H7 (cell line): ENCODE measurements at places on chromosomes 2 and 18. TPM values are rescaled to one million over a fixed set of nuclear protein-coding genes. Genes with fewer than 3 reads are reported as not detected.

PER2 gene
- total RNA-seq: 3.6 and 4.8 TPM in 2 replicates

DNA sequence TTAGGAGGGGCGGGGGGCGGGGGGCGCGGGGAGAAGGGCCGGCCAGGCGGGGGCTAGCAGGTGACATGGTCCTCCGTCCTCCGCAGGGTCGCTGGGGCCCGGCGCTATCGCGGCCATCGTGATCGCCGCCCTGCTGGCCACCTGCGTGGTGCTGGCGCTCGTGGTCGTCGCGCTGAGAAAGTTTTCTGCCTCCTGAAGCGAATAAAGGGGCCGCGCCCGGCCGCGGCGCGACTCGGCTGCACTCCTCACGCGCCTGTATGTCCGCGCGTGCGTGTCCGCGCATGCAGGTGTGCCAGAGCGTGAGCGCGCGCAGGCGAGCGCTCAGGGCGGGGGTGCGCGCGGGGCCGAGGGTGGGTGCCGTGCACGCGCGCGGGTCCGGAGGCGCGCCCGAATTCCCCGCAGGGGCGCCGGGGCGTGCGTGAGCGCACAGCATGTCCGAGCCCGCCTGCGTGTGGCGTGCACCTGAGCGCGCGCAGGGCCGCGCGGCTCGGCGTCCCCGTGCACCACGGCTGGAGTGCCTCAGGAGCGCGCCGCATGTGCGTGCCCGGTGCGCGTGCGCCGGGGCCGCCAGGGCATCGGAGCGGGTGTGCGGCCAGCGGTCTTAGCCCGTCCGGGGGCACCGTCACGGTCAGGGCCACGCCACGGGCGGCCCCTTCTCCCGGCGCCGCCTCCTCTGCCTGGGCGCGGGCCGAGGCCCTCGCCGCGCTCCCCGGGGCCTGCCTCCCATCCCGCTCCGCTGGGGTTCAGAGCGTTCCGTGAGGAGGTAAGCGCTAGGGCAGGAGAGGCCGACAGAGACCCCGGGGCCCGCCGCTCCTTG lies 6.3 kb downstream of the SNORC start:
- DNase-seq: peak; percentile 91

GRCh38 chr2:22748909-22749308 lies 636.1 kb upstream of the KLHL29 start:
- no peak for DNase-seq

DNA sequence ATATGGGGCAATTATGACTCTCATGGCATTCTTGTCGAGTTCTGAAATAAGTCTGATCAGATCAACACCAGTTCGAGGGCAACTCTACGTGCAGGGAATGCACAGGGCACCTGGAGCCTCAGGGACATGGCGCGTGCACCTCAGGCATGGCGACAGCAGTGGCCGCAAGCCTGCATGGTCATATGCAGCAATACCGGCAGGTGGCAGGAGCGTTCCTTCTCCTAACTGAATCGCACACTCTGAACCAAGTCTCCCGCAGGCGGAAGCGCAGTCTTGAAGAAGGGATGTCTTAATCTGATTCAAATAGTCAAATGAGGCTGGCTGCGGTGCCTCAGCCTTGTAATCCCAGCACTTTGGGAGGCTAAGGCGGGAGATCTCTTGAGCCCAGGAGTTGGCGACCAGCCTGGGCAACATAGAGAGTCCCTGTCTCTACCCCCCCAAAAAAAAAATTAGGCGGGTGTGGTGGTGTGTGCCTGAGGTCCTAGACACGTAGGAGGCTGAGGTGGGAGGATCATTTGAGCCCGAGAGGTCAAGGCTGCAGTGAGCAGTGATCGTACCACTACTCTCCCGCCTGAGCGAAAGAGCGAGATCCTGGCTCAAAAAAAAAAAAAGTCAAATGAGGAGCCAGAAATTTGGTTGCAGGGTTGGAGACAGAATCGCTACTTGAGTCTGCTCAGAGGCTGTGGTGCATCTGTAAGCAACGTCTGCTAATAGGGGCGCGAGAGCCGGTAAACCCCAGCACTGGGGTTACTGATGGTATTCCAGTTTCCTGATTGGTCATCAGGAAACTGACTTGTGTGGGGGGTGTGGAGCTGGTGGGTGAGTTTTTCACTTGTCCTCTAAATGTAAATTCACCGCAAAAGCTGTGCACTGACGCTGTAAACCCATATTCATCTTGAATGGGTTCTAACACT lies 28.8 kb downstream of the FHL2 start:
- DNase-seq: peak; percentile 79

DNA sequence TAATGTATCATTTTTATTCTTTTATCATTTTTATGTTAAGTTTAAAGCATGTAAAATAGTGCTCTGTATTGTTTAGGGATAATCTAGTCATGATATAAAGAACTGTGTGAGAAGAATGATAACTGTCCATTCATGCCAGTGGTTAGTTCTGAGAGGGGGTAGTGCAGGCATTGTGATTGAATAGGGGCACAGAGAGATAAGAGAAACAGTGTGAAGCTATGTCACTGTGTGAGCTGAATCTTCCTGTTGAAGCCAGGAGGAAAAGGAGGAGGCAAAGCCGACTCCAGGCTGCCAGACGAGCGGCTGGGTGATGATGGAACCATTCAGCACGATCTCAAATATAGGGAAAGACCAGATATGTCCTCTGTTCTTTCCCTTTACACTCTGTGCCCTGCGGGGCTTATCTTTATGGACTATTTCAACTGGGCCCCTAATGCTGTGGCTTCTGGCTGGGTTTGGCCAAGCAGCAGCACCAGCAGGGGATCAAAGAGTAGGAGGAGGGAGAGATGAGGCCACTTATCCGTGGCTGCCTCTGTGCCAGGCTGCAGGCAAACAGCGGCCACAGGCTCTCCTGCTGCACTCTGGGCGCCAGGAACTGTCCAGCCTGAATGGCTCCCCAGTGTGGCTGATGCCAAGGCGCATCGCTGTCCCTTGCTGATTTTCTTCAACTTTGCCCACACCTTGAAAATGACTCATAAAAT lies 128.0 kb downstream of the SPP2 start:
- no peak for DNase-seq

DNA sequence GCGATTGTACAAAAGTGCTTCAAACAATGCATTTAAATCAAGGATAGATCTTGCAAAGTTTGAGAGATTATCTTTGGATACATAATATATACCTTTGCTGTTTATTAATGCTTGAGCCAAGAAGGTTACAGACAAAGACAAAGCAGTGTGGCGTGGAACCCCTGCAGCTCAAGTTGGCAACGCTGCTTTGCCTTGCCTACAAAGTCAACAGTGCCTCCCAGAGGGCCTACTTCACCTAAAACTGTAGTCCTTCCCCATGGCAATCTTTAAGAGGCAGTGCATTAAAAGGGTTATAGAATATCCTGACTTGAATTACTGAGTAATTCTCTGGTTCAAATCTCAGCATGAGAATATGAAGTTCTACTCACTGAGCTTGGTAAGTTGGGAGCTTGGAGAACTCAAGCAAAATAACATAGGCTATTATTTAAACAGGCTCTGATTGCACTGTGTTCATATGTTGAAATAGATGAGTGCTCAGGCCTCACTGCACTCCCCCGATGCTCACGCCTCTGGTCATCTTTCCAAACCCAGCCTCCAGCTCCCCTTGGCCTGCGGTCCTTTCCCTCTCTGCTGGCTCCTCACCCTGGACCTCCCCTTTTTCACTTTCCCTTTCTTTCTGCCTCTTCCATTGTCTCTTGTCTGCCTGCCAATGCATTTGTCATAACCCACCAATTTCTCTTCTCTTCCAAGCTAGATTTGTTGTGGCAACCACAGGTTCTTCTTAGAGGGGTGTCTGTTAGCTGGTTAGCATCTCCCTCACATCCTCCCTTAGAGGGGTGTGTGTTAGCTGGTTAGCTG lies 96.5 kb downstream of the MYT1L start:
- DNase-seq: peak; percentile 40

DLX1 gene
- total RNA-seq: 0.26 TPM in 1 of 2 replicates, not detected in the other

GRCh38 chr2:146503366-146503765 lies 1341.5 kb upstream of the ACVR2A start:
- no peak for DNase-seq
